ENCODE measurements at places on chromosomes 2 and 18.

GRCh38 chr2:133908171-133908570 lies 339.9 kb upstream of the NCKAP5 start:
- DNase-seq = no peak

GRCh38 chr2:215434447-215435279 lies 1.2 kb downstream of the FN1 start:
- DNase-seq = no peak

- DNase-seq = no peak
Observed at GRCh38 chr18:47490882-47491281, 239.4 kb upstream of the SKOR2 start.

DNA sequence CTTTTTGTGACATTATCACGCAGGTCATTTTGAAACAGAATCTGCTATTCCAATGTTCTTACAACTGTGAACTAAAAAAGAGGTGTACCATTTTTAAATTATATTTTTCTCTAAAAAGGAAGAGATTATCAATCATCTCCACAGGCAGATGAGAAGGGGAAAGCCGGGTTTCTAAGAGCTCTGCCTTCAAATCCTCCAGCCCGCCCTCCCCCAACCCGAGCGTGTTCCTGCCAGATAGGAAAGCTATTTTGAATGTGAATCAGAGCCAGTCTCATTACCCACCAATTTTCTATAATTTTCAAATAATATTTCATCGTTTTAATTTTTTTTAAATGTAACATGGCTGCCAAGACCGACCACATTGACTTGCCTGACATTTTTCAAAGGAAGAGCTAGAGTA lies 65.9 kb downstream of the KCNF1 start:
- DNase-seq = peak; percentile 80
